Chondrocyte (in vitro differentiated cells): ENCODE measurements at places on chromosomes 2 and 18.
A peak's percentile ranks its signal among the peaks of the same experiment; 100 is the strongest.

- no peaks in the 10 kb centered on the region for H3K27me3 ChIP-seq
- DNase-seq, result no peak
- H3K27ac ChIP-seq, result peak overlapping the region; percentile 69
- peaks cover 37% of the 10 kb centered on the region for H3K4me1 ChIP-seq
- no peak overlapping the region for H3K4me3 ChIP-seq
- H3K36me3 ChIP-seq, result peaks cover 8% of the 10 kb centered on the region
These were observed 43.1 kb downstream of the PELI1 start for GRCh38 chr2:64101141-64101591.

DNA sequence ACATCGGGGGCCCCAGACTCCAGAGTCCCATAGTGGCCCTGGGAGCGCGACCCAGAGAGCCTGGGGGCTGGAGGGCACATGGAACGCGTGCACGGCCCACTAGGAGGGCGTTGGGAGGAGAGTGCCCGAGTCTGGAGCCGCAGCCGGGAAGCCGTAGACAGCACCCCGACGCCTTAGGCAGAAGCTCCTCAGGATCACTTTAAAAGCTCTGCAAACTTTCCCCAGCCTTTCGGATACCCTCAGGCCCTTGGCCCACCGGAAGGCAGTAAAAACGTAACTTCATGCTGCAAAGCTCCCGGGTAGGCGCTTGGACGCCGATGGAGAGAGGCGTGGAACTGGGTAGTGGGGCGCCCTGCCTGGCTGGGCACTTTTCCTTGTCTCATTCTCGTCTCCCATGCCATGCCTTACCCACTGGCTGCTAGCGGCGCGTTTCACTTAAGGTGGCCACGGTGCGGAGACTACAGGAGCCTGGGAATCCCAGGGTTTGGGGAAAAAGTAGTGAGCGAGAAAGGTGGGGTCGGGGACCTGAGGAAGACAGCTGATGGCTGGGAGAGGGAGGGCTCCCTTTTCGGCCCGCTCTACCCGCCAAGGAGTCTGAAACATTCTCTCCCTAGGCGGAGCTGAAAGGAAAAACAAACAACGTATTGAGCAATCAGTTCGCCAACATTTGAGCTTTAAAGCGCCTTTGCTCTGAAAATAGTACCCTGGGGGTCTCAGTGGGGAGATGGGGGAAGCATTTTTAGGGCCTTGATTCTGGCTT, 141.8 kb downstream of the MEIS1 start:
- peak overlapping the region; percentile 73 for H3K4me3 ChIP-seq
- peaks cover 40% of the 10 kb centered on the region for H3K27me3 ChIP-seq
- peaks cover 28% of the 10 kb centered on the region for H3K4me1 ChIP-seq

- no peak overlapping the region for H3K27ac ChIP-seq
- no peak overlapping the region for H3K4me3 ChIP-seq
- peaks cover 3% of the 10 kb centered on the region for H3K4me1 ChIP-seq
- no peak for DNase-seq
These were observed 26.2 kb downstream of the TAF4B start for GRCh38 chr18:26252411-26252810.

- no peak overlapping the region for H3K4me3 ChIP-seq
- H3K36me3 ChIP-seq, result peaks cover 2% of the 10 kb centered on the region
- DNase-seq, result no peak
- H3K4me1 ChIP-seq, result peaks cover 38% of the 10 kb centered on the region
These were observed 132.2 kb downstream of the SPTBN1 start for GRCh38 chr2:54588244-54588899.

- H3K27ac ChIP-seq, result peak overlapping the region; percentile 32
- H3K36me3 ChIP-seq, result peaks cover 17% of the 10 kb centered on the region
- DNase-seq, result no peak
- H3K4me1 ChIP-seq, result peaks cover 25% of the 10 kb centered on the region
These were observed 49.9 kb downstream of the CRACDL start for GRCh38 chr2:98886066-98886554.

- H3K4me3 ChIP-seq, result no peak overlapping the region
- no peak overlapping the region for H3K27ac ChIP-seq
- no peaks in the 10 kb centered on the region for H3K27me3 ChIP-seq
- no peak for DNase-seq
These were observed 20.9 kb downstream of the LYG1 start for GRCh38 chr2:99279969-99280695.

GRCh38 chr2:160267022-160267421, 67.0 kb upstream of the ITGB6 start:
- no peaks in the 10 kb centered on the region for H3K27me3 ChIP-seq
- H3K27ac ChIP-seq, result peak overlapping the region; percentile 34
- peaks cover 74% of the 10 kb centered on the region for H3K4me1 ChIP-seq
- DNase-seq, result no peak

DNA sequence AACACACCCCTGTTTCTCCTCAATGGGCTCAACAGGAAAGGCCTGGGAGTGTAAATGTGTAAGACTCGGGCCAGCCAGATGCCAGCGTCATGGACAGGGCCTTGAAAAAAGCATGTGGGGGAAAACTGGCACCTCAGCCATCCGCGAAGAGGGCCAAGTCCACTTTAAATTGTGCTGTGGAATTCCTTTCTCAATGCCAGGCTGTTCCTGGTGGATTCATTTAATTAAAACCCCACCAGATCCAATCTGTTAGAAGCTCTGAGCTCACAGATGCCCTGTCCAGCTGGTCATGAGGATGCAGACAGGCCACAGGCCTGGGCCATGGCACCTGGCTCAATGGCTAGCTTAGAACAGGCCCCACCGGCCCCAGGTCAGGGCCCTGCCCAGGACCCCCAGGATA, 24.8 kb downstream of the KCNK3 start:
- DNase-seq, result no peak
- peaks cover 4% of the 10 kb centered on the region for H3K27me3 ChIP-seq
- no peak overlapping the region for H3K4me3 ChIP-seq
- H3K4me1 ChIP-seq, result peaks cover 42% of the 10 kb centered on the region
- H3K36me3 ChIP-seq, result no peaks in the 10 kb centered on the region

DNA sequence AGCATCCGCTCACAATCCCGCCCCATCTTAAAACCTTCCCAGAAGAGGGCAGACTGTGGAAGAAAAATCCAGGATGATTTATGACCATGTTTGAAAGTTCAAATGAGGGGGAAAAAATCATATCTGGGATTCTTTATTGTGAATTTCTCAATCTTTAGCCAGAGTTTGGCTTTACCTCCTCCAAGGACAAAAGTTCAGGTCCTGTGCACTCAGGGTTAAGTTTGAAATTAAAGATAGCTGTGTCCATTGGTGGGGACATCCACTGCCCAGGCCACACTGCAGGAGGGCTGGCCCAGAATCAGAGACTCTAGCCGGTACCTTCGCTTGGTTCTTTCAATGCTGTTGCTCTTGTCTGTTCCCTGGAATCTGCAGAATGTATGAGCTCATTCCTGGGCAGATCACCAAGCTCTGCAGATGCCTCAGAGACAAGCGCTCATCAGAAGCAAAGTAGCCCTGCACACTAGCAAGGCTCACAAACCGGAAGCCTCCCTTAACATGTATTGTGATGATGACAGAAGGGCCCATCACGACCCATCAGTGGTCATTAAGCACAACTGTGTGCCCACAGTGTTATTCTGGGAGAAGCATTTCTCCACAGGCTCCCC, 375.3 kb upstream of the KLHL29 start:
- H3K27me3 ChIP-seq, result no peaks in the 10 kb centered on the region
- no peak overlapping the region for H3K4me3 ChIP-seq
- no peaks in the 10 kb centered on the region for H3K36me3 ChIP-seq
- peaks cover 9% of the 10 kb centered on the region for H3K4me1 ChIP-seq
